ENCODE measurements at places on chromosomes 12 and 14.

DNA sequence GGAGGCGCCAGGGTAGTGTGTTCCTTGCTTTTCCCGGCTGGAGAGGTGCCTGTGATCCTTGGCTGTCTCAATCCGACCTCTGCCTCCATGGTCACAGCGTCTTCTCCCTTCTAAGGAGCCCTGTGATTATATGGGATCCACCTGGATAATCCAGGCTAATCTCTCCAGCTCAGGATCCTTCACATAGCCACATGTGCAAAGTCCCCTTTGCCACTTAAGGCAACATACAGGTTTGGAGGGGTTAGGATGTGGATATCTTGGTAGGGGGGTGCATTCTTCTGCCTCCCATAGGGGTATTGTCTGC, 1.2 kb upstream of the HVCN1 start:
- DNase-seq, result no peak

- no peak for DNase-seq
Observed at GRCh38 chr12:29039013-29039412, 110.1 kb upstream of the FAR2 start.

GRCh38 chr12:1391722-1392121, 202.7 kb downstream of the FBXL14 start:
- no peak for DNase-seq

- no peak for DNase-seq
Observed at GRCh38 chr12:52024845-52025230, 18.1 kb downstream of the TAMALIN start.

DNA sequence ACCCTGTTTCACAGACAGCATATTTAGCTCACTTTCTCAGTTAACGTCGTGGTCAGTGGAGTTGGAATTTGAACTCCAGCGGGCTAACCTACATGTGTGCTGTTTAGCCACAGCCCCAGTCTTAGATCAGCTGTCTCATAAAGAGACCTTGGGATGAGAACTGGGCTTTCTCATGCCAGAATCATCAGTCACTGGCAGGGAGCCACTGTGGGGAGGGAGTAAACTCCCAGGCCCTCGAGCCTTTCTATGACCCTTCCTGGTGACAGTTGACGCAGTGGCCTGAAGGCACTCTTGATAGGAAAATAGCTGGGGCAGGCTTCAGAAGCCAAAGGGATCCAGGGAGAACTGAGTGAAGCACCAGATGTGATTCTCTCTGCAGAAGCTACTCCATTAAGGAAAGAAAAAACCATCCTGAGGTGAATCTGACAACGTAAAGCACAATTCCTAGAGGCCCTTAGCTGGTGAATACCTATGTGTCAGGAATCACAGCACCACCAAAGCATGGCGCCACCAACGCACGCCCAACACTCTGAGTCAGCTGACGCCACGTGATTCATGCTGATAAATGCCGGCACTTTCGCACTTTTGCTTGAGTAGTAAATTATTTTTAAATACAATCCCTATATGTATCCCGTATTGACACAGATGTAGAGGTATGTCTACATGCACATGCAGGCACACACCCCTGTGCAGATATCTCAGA, 279.6 kb upstream of the TMEM132C start:
- no peak for DNase-seq
